ENCODE measurements at places on chromosomes 1 and 21.

DNA sequence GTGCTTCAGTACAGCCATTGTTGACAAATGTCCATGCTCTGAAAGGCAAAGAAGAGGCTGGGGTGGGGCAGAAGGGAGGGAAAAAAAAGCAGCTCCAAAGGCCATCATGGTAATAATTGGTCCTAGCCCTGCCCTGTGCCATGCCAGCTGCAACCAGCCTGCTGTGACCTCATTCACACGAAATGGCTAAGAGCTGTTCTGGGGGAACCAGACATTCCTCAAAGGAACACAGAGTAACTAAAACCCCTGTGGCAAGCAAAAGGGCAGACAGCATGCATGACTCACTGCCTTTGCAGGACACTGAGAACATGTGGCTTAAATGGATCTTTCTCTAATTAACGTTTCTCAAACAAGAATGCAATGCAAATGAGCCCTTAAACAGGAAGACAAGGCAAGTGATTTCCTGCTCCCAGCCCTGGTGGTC is 42.3 kb downstream of the STYXL2 start:
- DNase-seq = no peak

DNA sequence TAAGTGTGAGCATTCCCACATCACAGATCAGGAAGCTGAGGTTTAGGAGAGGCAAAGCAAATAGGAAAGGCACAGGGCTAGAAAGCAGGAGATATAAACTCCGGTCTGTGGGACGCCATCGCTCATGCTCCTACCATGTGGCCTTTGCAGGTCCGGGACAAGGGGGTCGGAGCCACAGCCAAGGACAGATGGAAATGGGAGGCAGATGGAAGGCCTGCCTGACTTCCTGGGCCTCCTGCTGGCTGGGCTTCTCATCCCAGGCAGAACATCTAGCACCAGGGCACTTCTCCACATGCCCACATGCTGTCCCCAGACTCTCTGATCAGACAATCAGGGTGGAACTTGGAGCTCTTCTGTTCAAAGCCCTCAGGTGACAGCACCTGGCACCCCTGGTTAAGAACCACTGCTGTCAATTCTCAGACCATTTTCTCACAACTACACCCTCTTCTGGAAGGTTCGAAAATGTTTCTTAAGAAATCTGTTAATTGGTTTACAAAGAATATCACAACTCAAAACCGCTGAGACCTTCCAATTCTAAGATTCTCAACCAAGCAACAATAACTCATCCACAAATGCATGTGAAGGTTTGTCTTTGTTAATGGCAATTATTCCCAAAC is 173.3 kb upstream of the EDN2 start:
- DNase-seq = no peak

GRCh38 chr1:74065081-74065480 is 132.9 kb downstream of the LRRIQ3 start:
- DNase-seq = no peak

GRCh38 chr1:29052100-29052499 is 71.6 kb downstream of the TMEM200B start:
- no peak for DNase-seq

GRCh38 chr1:224375059-224375458 is 18.4 kb downstream of the CNIH4 start:
- DNase-seq = no peak

- DNase-seq = no peak
Measured at GRCh38 chr1:222784916-222785315, 29.9 kb upstream of the DISP1 start.

GRCh38 chr1:59901770-59902388 is 24.7 kb downstream of the CYP2J2 start:
- DNase-seq = no peak

DNA sequence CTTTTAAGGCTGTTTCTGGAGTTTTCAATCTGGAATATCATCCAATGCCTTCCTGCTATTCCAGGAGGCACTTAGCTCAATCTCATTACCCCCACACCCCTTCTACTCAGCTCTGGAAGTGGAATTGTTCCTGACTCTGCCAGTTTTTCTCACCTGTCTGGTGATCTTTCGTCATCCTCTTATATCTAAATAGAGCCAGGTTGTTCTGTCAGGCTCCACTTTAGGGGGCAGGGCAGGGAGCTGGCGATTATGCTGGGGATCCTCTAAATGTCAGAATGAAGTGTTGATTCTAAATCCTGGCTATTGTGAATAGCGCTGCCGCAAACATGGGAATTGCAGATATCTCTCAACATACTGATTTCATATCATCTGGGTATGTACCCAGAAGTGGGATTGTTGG is 63.6 kb upstream of the ETV3 start:
- no peak for DNase-seq

GRCh38 chr1:118290046-118290445 is 105.0 kb upstream of the SPAG17 start:
- DNase-seq = no peak

GRCh38 chr1:210440081-210440480 is 111.4 kb downstream of the HHAT start:
- DNase-seq = no peak

DNA sequence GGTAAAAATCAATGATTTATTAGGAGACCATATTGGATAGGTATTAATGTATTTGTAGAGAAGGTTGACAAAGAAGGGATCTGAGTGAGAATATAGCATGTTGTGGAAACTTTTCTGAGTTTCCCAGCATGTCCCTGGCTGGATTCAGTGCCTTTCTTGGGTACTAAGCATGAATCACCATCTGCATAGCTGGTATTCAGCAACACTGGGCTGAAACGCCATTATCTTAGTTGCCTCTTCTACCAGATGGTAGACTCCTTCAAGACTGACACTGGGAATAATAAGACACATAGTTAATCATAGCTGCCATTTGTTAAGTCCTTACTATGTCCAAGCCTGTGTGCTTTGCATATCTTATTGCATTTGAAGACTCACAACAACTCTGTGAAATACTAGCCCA is 45.5 kb downstream of the ATP5PF start:
- no peak for DNase-seq

GRCh38 chr1:71625004-71625403 is 544.2 kb upstream of the ZRANB2 start:
- DNase-seq = no peak

GRCh38 chr1:151853411-151853943 is at the start of gene THEM5:
Gene THEM5, minus strand, starts transcription at chr1:151853712. Its CDS starts 147 bp downstream, at chr1:151853565.
- DNase-seq = no peak

DNA sequence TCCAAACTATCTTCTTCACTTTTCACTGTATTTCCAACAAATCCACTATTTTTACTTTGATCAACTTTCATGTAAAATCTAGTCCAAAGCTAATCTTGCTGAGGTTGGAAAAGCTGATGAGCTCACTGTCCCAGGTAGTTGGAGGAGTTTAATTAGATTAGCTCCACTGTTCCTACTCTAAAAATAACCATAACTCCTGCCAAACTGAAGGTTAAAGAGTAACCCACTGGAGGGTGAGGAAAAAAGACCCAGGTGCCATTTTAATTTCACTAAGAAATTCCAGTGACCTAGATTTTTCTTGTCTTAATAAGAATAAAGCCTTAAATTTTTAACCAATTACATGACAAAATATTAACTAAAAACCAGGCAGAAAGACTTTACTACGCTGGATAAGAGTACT is 15.3 kb downstream of the DCAF8 start:
- DNase-seq = no peak

DNA sequence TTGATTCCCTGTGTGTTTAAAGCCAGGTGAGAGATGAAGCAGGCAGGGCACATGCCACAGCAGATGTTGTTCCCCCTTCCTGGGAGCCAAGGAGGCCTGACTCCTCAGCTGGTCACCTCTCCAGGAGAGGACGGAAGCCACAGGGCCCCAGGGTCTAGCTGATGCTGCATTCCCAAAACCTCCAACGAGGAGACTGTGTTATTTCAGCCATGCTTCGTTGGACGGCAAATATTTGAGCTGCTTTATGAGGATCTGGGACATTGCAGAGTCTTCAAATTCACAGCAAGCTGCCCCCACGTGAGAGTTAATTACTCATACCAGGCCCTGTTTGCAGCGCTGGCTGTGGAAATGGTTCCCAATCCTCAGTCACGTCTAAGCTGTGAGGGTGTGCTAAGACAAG is 85.3 kb downstream of the CDC7 start:
- DNase-seq = no peak

DNA sequence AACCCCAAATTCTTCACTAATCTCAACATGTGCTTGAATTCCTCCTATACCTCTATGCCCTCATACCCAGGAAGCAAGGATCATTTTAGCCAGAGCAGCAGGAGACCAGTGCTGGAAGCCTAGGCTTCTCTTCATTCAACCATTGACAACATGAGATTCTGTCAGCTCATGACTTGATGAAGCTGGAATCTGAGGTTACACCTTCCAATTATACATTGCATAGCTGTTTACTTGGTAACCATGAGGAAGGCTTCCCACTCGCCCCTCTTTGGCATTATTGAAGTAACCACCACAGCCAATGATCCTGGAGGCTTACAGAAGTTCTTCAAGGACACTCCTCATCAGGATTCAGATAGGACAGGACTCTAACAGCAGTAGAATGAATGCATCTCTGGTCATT is 160.3 kb downstream of the TPR start:
- DNase-seq = no peak

DNA sequence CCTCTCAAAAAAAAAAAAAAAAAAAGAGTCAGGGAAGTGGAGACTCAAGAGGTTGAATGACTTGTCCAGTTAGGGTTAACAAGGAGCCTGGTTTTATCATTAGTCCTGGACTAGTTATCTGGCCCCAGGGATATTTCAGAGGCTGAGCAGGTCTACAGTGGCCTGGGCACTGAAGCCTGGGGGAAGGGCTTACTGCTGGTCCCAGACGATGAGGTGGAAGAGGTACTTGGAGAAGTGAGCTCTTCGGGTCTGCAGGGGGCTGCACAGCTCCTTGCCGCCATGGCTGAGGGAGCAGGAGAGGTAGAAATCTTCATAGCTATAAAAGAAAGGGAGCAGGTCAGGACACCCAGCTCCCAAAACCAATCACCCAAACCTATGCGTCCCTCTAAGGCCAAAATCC is 40.1 kb downstream of the PIK3C2B start:
- no peak for DNase-seq

DNA sequence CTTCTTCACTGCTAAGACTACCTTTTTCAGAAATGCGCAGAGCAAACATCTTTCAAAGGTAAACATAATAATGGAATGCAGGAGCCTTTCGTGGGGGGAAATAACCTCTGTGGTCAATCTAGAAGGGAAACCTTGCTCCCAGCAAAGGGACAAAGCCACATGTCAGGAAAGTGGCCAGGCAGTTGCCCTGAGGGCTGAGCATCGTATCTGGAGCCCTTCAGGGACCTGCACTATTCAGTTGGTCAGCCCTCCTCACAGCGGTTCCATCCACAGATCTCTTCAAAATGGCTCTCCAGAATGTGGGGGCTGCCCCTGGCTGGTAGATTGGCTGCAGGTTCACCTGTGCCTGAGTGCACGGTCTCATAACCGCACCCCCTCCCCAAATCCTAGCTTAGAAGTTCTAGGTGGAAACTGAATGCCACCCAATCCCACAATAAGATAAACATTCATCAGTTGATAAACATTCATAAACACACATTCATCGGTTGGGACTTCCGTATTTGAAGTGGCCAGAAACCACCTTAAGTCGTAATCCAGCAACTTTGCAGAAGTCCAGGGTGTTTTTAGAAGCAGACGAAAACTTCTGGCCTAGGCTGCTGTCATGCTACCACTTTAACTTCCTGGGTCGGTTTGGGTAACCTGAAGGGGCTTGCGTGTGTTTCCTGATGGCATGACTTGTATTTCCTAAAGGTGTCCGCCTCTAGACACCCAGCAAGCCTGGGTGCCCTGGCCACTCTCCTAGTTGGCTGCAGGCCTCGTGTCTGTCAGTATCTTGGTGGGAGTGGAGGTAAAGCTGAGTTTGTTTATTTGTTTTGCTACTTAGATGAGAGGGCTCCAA is 50.5 kb downstream of the RASSF5 start:
- DNase-seq = peak; percentile 15

GRCh38 chr1:19648689-19649088 is 4.6 kb downstream of the NBL1 start:
- DNase-seq = no peak

DNA sequence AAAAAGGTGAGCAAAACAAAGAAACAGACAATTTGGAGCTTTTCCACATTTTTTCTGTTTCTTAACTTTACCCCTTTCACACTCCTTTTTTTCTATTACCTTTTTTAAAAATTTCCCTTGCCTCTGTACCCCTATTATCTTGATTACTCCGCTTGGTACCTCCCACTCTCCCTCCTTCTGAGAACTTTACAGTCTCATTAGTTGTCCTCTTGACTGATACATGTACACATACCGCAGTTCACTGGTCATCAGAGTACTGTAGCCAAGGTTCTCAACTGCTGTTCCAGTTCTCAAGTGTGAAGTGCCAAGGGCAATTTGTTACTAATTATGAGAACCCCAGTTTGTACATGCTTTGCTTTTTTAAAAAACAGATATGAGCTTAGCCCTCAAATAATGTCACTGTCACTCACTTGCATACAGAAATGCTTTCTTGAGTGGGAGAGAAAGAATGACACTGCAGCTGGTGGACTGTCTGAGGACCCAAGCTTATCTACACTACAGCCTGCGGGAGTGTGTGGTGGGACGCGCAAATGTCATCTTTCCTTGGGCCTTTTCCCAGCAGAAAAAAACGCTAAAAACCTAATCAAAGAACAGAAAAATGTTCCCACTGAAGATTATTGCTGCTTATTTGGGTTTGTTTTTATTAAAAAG is 160.8 kb downstream of the DISP1 start:
- DNase-seq = no peak

- DNase-seq = no peak
Measured at GRCh38 chr1:58785442-58786058, 1.7 kb upstream of the JUN start.

- DNase-seq = peak; percentile 38
Measured at GRCh38 chr1:8970870-8971337, 25.2 kb downstream of the CA6 start.

- DNase-seq = no peak
Measured at GRCh38 chr1:31095298-31095981, 29.9 kb upstream of the PUM1 start.

- DNase-seq = no peak
Measured at GRCh38 chr1:235725434-235725833, 75.8 kb upstream of the GNG4 start.

DNA sequence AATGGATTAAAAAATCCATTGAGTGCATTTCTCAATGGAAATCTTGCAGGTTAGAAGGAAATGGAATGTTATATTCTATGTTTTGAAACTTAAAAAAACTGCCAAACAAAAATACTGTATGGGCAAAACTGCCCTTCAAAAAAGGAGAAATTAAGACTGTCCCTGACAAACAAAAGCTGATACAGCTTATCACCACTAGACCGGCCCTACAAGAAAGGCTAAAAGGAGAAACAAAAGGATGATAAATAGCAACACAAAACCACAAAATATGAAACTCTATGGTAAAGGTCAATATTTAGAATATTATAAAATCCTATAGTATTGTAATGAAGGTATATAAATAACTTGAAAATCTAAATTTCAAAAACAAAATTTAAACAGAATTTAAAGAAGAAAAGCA is 60.0 kb downstream of the SLC25A24 start:
- no peak for DNase-seq

- no peak for DNase-seq
Measured at GRCh38 chr1:199279067-199279466, 640.2 kb downstream of the PTPRC start.

- DNase-seq = no peak
Measured at GRCh38 chr21:37873655-37874054, 42.6 kb downstream of the KCNJ6 start.

GRCh38 chr21:31220575-31220974 is 123.5 kb downstream of the TIAM1 start:
- DNase-seq = no peak

- no peak for DNase-seq
Measured at GRCh38 chr1:207191776-207192175, 87.7 kb downstream of the C4BPA start.

- DNase-seq = no peak
Measured at GRCh38 chr1:54428837-54429518, 22.8 kb upstream of the SSBP3 start.

Measured in stimulated activated naive CD4-positive, alpha-beta T cell (primary cell).